ENCODE measurements at places on chromosomes 3 and 15.
A peak's percentile ranks its signal among the peaks of the same experiment; 100 is the strongest.

DNA sequence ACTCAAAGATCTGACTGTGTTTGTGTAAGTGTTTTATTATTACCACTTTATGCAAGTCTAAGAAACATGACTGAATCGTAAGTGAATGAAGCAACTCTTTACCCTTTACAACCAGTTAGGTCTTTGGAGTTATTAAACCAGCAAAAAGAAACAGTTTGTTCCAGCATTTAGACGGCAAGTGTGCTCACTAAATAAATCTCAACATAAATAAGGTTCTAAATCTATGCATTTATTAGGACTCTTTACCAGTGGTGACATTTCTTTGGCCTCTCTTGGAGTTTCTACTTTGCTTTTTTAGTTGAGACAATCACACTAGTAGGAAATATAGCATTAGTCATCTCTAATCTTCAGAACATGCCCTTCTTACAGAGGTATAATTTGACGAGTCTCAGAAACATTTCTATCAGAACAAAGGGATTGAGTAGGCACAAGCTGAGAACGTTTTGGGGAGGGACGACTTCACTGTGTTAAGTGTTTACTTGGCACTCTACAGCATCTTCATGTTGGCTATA, 739.9 kb upstream of the NR2F2 start:
- DNase-seq: no peak

GRCh38 chr3:42979044-42979972, at the start of gene GASK1A:
Gene GASK1A (plus strand): TSS chr3:42979311. CDS start chr3:42979643, 332 bp downstream.
- DNase-seq: peak; percentile 38

- DNase-seq: no peak
Measured at GRCh38 chr3:50567011-50567385, 549 bp downstream of the C3orf18 start.

GRCh38 chr3:55579496-55579895, 92.4 kb upstream of the WNT5A start:
- no peak for DNase-seq

GRCh38 chr3:33942483-33943150, 144.2 kb downstream of the PDCD6IP start:
- no peak for DNase-seq

GRCh38 chr3:3516996-3517395, 282.2 kb upstream of the LRRN1 start:
- no peak for DNase-seq

- DNase-seq: no peak
Measured at GRCh38 chr15:99556011-99556410, 9.8 kb upstream of the MEF2A start.

- peak; percentile 73 for DNase-seq
Measured at GRCh38 chr3:128875556-128876120, 3.8 kb upstream of the ACAD9 start.

- DNase-seq: no peak
Measured at GRCh38 chr15:63531586-63531985, 27.2 kb downstream of the USP3 start.

DNA sequence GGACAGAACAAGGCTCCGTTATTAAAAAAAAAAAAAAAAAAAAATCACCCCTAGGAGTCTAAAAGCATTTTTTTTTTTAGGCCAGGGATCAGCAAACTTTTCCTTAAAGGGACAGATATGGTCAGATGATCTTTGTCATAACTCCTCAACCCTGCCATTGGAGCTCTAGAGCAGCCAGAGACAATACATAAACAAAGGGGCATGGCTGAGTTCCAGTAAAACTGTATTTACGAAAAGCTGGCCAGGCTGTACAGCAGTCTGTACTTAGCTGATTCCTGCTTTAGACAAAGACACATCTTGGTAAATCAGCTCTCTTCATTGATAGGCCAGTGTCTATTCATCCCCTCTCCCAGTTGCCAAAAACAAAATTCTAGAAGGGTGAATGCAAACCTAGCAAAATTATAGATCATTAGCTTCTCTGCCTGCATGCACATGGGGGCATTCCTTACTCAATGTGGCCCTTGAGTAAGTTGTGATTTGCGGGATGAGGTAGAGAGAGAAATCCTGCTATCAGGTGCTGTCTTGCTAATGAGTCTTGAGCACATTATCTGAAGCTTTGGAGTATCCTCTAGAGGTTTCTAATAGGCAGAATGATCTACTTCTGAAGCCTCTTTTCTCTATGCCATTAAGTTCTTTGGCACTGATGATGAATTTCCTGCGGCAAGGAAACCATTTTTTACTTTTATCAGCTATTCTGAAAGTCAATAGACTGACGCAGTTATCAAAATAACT, 35.2 kb downstream of the SENP8 start:
- no peak for DNase-seq

DNA sequence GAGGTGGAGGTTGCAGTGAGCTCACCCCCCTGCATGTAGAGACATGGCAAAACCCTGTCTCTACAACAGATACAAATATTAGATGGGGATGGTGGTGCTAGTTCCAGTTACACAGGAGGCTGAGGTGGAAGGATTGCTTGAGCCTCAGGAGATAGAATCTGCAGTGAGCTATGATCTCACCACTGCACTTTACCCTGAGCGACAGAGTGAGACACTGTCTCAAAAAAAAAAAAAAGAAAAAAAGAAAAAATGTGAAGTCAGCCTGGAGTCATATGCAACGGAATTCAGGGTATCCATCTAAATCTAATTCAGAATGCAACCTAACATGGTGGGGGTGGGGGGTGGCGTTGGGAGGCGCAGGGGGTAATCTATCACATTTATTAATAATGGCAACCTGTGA, 37.1 kb upstream of the NR2F2 start:
- no peak for DNase-seq

DNA sequence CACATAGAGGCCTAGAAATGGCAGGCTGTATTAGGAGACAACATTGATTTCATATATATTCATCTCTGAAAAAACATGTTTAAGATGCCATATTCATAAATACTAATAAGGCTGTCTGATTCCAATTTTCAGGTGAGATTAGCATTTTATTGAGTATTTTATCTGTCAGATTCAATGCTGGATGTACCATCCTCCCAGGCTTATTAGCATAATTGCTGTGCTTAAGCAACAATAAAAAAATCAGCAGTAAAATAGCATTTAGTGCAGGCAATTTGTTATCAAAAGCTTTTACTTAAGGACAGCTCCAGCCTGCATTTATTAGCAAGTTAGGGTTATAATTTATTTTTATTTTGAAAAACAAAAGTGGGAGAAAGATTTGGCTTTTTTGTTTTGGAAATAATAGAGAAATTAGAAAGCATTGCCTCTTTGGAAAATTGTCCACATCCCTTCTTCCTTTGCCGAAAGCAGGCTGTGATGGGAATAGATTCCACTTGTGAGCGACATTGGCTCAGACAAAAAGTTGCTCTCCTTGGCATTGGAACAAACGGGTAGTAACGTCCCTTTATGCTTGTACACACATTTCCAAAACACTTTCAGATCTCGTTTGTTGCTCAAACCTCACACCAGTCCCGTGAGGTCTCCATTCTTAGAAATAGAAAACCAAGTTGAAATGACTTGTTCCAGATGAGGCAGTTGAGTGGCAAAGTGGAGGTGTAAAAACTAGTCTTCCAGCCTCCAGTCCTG, 134.0 kb downstream of the LPP start:
- DNase-seq: no peak

DNA sequence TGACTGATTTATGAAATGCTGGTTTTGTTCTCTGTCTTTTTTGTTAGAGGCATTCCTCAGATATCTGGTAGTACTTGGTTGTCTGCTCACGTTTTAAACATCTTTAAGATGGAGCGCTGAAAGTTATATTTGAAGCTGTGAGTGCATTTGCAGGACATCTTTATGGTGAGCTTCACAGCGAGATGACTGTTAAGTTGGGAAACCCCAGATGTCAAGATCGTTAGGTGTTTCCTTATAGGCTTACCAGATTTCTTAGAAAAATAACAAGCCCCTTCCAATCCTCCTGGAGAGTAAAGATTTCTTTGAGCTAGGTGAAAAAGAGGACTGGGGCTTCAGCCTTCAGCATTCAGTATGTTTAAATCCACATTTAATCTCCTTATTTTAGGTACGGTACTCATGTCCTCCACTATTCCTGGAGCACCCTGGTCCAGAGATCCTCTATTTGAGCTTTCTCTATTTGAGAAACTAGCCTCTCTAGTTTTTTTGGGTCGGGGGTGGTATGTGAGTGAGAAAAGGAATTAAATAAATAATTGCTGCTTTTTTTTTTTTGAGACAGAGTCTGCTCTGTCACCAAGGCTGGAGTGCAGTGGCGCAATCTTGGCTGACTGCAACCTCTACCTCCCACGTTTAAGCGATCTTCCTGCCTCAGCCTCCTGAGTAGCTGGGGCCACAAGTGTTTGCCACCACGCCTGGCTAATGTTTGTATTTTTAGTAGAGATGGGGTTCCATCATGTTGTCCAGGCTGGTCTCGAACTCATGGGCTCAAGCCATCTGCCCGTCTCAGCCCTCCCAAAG, 72.3 kb downstream of the ZNF609 start:
- no peak for DNase-seq

GRCh38 chr3:42298259-42298658, 32.3 kb upstream of the CCK start:
- no peak for DNase-seq

- no peak for DNase-seq
Measured at GRCh38 chr15:73756390-73756789, 3.2 kb upstream of the INSYN1 start.

DNA sequence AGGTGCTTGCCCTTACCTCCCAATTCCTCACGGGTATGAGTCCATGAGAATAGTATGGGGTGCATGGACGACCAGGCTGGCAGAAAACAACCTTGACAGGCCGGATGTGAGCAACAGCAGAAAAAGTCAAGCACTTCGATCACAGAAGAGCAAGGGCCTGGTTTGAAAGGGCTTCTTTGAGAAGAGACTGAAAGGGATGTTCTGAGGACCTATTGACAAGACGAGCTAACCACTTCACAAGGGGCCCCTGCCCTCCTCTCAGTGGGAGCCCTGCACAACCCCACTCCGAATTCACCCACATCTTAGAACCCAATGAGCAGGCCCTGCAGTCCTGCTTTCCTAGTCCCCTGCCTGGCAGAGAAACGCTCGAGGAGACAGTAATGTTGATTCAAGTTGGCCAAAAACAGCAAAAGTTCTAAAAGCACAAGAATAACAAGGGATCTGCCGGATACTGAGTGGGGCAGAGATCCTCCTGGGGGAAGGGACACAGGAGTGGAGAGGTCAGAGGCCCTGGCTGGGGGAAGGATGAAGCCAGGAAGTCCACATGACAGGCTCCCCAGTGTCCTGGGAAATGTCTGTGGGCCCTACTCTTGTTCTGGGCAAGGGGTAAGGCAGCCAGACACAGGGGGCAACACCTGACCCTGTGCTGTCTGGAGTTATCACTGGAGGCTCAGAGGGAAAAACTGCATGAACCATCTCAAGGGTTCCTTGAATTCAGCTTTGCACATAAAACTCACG, 14.8 kb upstream of the CX3CR1 start:
- no peak for DNase-seq

- DNase-seq: no peak
Measured at GRCh38 chr3:107465064-107465631, 57.6 kb upstream of the BBX start.

DNA sequence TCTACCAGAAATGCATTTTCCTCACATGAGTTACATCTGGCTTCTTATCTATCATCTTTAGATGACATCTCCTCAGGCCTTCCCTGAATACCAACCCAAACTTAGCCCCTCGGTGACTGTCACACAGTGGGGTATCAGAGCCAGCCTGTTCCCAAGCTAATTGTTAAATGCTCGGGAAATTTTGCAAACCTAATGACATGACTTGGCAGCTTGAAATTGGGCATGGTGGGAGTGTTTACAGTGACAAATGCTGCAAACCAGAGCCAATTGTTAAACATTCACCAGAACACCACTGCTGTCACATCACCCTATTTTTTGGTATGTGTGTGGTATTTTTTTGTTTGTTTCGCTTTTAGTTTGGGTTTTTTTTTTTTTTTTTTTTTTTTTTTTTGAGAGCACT, 130.8 kb downstream of the HCN4 start:
- DNase-seq: no peak

DNA sequence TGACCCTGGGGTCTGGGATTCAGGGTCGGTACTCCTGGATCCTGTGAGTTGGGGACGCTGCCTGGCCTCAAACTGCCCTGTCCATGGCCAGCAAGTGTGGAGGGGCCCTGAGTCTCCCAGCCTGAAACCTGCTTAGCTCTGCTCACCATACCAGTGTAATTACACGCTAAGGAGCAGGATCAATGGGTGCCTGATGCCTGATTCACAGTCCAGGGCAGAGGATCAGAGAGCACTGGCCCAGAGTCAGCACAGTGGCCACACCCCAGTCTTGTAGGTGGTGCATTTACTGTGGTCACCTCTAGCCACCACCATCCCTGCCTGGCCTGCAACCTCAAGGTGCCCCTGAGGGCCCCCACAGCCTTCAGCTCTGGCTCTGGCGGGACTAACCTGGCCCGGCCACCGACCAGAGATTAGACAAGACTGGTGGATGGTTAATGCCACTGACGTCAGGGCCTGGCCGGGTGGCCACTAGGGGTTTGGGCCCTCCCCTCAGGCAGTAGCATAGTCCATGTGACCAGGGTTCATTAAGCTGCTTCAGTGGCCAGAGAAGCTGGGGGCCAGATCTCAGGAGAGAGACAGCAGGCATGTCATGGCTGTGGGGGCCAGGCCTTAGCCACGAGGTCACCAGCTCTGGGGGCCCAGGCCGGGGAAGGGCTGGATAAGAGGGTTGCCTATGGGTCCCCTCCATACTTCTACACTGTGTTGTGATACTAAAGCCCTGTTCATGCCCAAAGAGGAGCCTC, 3.3 kb upstream of the SLC38A3 start:
- DNase-seq: no peak

DNA sequence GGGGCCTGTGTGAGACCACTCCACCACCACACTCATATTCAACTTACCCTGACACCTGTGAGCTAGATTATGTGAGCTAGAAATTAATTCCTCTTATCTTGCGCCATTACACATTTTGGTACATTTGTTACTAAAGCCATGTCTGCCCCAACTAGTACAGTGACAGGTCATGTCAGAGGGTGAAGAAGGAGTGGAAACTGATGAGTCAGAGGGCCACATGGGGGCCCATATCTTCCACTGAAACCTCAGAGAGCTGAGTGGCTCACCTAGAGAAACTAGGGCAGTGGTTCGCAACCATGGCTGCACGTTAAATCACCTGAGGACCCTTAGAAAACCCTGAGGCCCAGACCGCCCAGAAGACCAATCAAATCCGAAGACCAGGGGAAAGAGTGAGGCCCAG, 15.7 kb upstream of the MEF2A start:
- DNase-seq: no peak

- DNase-seq: no peak
Measured at GRCh38 chr15:60993008-60993407, 236.1 kb downstream of the RORA start.

DNA sequence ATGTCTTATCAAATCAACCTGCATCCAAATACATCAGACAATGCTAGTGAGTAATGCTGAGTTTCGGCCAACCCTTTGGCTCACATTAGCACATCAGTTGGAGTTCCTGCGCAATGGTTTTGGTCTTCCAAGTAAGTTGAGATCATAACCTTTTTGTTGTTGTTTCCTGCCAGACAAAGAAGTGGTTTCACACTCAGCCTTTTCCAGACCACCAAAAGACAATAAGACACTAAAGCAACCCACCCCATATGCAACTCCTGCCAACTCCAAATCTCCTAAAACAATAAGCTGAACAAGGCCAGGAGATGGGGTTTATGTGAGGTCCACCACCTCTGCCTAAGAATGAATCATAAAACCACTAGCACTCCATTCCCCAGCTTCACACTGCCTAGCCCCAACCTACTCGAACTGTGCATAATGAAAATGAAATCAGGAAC, 177.0 kb downstream of the ERC2 start:
- no peak for DNase-seq

GRCh38 chr3:41286305-41286704, 87.0 kb downstream of the CTNNB1 start:
- DNase-seq: no peak

GRCh38 chr15:90291679-90292356, 26.3 kb downstream of the NGRN start:
- DNase-seq: peak; percentile 59

GRCh38 chr15:33778852-33779251, 189.4 kb upstream of the CHRM5 start:
- DNase-seq: no peak

All from Calu3 (cell line).